Thoracic aorta (tissue), 2 donors: ENCODE measurements at places on chromosomes 4 and X. TPM values are rescaled to one million over a fixed set of nuclear protein-coding genes. Genes with fewer than 3 reads are reported as not detected.

- H3K27me3 ChIP-seq: no peaks in the 10 kb centered on the region
- H3K4me3 ChIP-seq: no peak overlapping the region
- H3K36me3 ChIP-seq: peaks cover 5% of the 10 kb centered on the region
These were observed 15.9 kb downstream of the PCGF3 start for GRCh38 chr4:721261-722168.

DNA sequence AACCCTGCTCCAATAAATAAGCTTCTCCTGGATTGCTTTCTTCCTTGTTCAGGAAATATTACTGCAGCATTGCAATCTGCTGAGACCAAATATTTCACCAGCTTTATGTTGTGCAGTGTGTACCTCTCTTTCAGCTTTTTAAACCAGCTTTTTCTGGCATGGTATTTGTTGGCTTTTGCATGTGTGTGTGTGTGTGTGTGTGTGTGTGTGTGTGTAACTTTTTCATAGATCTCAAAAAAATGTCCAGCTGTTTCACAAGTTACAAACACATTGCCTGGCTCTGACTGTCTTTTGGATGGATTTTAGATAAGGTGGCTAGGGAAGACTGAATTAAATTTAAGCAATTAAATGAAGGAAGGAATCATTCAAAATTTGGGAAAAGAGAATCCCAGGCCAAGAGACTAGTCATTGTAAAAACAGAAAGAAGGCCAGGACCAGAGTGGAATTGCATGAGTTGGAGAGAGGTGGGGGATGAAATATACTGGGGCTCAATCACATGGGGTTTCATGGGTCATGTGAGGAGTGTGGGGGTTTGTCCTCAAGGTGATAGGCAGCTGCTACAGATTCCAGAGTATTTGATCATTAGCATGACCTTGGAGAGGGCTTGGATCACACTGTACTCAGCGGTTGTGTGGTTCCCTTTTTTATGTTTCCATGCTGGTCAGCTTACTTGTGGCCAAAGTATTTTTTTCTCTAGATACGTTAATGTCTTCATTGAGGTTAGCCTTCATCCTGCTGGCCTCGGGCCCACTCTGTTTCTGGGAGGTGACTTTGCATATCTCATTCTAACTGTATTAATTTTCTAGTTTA is 357.7 kb upstream of the BOD1L1 start:
- H3K4me3 ChIP-seq: no peak overlapping the region
- peaks cover 27% of the 10 kb centered on the region for H3K4me1 ChIP-seq
- H3K27ac ChIP-seq: peak overlapping the region; percentile 0
- no peaks in the 10 kb centered on the region for H3K36me3 ChIP-seq
- no peak for DNase-seq

- H3K27ac ChIP-seq: peak overlapping the region; percentile 98
- H3K4me1 ChIP-seq: peaks cover 16% of the 10 kb centered on the region
- peak; percentile 70 for DNase-seq
- H3K36me3 ChIP-seq: no peaks in the 10 kb centered on the region
- H3K27me3 ChIP-seq: no peaks in the 10 kb centered on the region
These were observed 671 bp upstream of the EIF4E start for GRCh38 chr4:98929341-98930267.

DNA sequence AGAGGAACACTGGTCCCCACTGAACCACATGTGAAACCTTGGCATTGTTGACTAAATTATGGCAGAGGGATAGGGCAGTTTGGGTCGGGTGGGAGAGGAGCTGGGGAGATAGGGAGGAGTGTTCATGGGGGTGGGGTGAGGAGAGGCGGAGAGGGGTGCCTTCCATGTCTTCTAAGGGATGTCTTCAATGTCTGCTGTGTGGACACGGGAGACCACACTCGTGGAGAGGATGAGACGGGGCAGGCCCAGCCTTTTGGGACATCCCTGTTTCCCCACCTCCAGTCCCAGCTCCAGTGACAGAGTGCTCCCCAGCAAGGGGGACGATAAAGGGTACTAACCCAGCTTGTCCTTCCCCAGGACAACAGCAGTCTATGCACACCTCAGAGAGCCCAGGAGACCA is 146.4 kb upstream of the MAMLD1 start:
- H3K4me3 ChIP-seq: no peak overlapping the region
- H3K36me3 ChIP-seq: no peaks in the 10 kb centered on the region
- H3K27me3 ChIP-seq: no peaks in the 10 kb centered on the region
- no peak for DNase-seq
- no peak overlapping the region for H3K27ac ChIP-seq
- H3K4me1 ChIP-seq: no peaks in the 10 kb centered on the region

DNA sequence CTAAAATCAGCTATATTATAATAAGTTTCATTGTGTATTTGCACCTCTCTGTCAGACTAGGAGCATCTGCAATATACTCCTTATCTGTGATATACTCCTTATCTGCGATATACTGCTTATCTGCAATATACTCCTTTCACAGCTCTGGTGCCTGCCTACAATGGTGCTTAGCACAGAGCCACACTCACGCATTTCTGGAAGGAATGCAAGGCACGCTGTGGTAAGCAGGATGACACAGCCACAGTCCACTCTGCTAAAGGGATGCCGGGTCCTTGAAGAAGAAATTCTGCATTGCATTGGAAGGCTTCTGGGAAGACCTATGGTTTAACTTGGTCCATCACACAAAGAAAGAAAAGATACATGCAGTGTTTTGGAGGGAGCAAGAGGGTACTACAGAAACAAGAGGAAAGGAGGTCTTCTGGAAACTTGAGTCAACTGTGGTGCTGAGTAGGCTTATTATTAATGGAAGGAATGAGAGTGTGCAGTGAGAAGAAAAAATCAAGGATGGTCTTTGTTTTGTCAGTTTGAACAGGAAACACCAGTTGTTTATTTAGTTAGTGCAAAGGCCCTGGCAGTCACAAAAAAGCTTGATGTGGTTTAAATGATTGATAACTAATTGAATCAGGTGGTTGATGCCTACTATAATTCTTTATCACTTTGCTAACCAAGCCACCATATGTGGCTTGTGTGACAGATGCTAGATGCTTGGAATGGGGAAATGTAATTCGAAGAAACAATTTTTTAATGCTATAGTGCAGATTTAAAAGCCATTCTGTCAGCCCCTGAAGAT is 342.3 kb downstream of the GRXCR1 start:
- no peak overlapping the region for H3K27ac ChIP-seq
- no peaks in the 10 kb centered on the region for H3K4me1 ChIP-seq
- no peak overlapping the region for H3K4me3 ChIP-seq

DNA sequence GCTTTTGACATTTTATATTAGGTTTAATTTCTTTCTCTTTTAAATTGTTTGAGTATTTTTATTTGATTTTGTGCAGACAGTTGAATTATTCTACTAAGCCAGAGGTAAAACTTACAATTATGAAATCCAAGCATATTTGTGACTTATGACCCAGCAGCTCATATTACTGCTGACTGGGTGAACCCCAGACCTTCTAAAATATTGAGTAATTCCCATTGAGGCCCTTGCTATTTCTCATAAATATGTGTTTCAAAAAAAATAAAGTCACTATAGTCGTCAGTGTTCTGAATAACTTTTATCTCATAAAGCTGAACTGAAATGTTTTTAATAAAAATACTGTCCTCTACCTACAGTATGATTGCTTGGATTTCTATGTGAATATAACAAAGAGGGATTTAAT is 303.1 kb downstream of the IQCM start:
- H3K36me3 ChIP-seq: no peaks in the 10 kb centered on the region
- no peak overlapping the region for H3K4me3 ChIP-seq
- no peaks in the 10 kb centered on the region for H3K27me3 ChIP-seq
- no peak for DNase-seq
- H3K27ac ChIP-seq: no peak overlapping the region
- no peaks in the 10 kb centered on the region for H3K4me1 ChIP-seq

GRCh38 chrX:100980608-100981497 is 11.3 kb downstream of the ARL13A start:
- H3K27ac ChIP-seq: peak overlapping the region; percentile 41
- peak; percentile 15 for DNase-seq
- H3K36me3 ChIP-seq: no peaks in the 10 kb centered on the region
- no peak overlapping the region for H3K4me3 ChIP-seq

GRCh38 chrX:115936008-115936407 is 234.5 kb upstream of the AGTR2 start:
- H3K27ac ChIP-seq: no peak overlapping the region
- no peaks in the 10 kb centered on the region for H3K36me3 ChIP-seq
- H3K4me3 ChIP-seq: no peak overlapping the region
- no peaks in the 10 kb centered on the region for H3K27me3 ChIP-seq
- H3K4me1 ChIP-seq: no peaks in the 10 kb centered on the region

GRCh38 chr4:20017070-20017776 is 234.5 kb upstream of the SLIT2 start:
- H3K27ac ChIP-seq: no peak overlapping the region
- H3K4me1 ChIP-seq: no peaks in the 10 kb centered on the region
- no peaks in the 10 kb centered on the region for H3K27me3 ChIP-seq
- no peak for DNase-seq
- no peak overlapping the region for H3K4me3 ChIP-seq
- H3K36me3 ChIP-seq: no peaks in the 10 kb centered on the region

GRCh38 chr4:5460106-5460801 is 248.1 kb downstream of the EVC2 start:
- no peak overlapping the region for H3K27ac ChIP-seq
- H3K27me3 ChIP-seq: no peaks in the 10 kb centered on the region
- no peaks in the 10 kb centered on the region for H3K36me3 ChIP-seq
- no peaks in the 10 kb centered on the region for H3K4me1 ChIP-seq
- no peak for DNase-seq

DNA sequence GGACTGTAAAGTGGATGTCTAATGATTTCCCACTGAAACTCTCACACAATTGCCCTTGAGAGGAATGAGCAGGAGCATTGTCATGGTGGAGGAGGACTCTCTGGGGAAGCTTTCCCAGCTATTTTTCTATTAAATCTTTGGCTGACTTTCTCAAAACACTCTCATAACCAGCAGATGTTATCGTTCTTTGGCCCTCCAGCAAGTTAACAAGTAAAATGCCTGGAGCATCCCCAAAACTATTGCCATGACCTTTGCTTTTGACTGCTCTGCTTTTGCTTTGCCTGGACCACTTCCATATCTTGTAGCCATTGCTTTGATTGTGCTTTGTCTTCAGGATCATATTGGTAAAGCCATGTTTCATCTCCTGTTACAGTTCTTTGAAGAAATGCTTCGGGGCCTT is 120.2 kb upstream of the PDE5A start:
- no peaks in the 10 kb centered on the region for H3K27me3 ChIP-seq
- no peak overlapping the region for H3K4me3 ChIP-seq

- H3K36me3 ChIP-seq: no peaks in the 10 kb centered on the region
- no peak overlapping the region for H3K27ac ChIP-seq
- no peak for DNase-seq
- H3K27me3 ChIP-seq: no peaks in the 10 kb centered on the region
- H3K4me1 ChIP-seq: no peaks in the 10 kb centered on the region
These were observed 764.7 kb downstream of the TRIML1 start for GRCh38 chr4:188903986-188904385.

GRCh38 chrX:64428371-64428770 is 33.1 kb upstream of the MTMR8 start:
- no peaks in the 10 kb centered on the region for H3K36me3 ChIP-seq
- H3K4me3 ChIP-seq: no peak overlapping the region
- DNase-seq: no peak
- no peaks in the 10 kb centered on the region for H3K4me1 ChIP-seq

- no peaks in the 10 kb centered on the region for H3K27me3 ChIP-seq
- DNase-seq: no peak
- H3K36me3 ChIP-seq: no peaks in the 10 kb centered on the region
- no peak overlapping the region for H3K4me3 ChIP-seq
- H3K27ac ChIP-seq: no peak overlapping the region
These were observed 94.8 kb upstream of the ELOVL6 start for GRCh38 chr4:110292994-110293744.

MAGED4B gene
- 2.7 TPM for total RNA-seq

PGAM4 gene
- not detected for total RNA-seq

SLC10A7 gene
- 10.3 TPM for total RNA-seq

SLC6A14 gene
- total RNA-seq: not detected

NUDT10 gene
- 0.41 TPM for total RNA-seq

ARX gene
- total RNA-seq: not detected

SLC7A11 gene
- total RNA-seq: 2.6 TPM
